ENCODE measurements at places on chromosomes 3 and 15.

DNA sequence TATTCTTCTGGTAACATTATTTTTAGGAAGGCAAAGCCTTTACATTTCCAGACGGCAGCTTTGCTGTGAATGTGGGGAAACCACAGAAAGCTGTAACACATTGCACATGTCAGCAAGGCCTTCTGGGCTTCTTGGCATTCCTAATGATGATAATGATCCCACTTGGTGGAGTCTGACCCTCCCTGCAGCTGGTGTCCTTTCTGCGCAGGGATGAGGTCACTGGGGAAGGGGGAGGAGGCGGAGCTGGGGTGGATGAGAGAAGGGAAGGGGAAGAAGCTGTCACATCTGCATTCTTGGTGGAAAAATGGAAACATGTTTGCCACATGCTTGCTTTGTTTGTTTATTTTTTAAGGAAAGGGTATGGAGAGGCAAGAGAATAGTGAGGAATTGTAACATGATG lies 68.6 kb downstream of the FILIP1L start:
- no peak for DNase-seq

DNA sequence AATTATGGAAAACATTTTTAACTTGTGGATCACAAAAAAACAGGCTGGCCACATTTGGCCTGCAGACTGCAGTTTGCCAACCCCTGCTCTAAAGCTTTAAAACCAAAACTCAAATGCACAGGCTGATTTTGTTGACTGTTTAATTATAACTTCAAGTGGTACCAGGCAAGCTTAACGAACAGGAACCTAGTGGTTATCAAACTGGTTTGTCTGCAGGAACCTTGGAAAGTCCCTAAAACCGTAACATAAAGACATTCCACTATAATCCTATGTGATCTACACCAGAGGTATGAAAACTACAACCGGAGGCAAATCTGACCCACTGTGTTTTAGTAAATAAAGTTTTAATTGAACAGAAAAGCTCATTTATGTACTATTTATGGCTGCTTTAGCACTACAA lies 52.4 kb downstream of the TBL1XR1 start:
- DNase-seq, result no peak

- DNase-seq, result no peak
Measured at GRCh38 chr3:98994128-98994762, 92.8 kb upstream of the DCBLD2 start.

GRCh38 chr3:186540221-186540834 lies 3.9 kb downstream of the CRYGS start:
- peak; percentile 74 for DNase-seq

DNA sequence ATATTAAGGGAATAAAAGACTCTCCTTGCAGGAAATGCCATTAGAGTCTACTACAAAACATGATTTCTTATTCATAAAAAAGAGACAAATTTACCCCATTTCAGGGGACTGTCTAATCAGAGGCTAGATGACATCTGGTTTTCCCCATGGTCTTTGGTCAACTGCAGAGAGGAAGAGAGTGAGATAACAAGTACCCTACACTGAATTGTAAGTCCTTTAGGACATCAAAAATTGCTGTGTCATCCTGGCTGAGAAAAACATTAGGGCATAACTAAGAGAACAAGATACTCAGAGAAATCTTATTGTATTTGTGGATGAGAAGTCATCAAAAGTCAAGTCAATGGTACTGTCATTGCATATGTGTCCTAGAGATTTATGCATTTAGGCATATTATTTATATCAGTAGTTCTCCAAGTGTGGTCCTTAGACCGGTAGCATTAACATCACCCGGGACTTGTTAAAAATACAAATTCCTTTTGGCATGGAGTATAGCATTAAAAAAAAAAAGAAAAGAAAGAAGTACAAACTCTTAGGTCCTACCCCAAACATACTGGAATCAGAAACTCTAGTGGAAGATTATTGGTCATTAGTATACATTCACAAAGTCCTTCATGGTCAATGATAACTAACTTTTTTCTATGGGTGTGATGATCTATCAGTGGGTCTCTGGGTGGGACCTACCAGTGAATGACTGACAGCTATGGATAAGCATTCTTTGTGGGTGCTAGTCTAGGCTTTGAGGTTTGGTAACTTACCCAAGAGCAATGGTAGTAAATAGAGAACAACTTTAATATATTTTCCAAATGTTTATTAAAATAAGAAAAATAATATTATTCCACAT lies 29.0 kb upstream of the TBC1D5 start:
- DNase-seq, result no peak

DNA sequence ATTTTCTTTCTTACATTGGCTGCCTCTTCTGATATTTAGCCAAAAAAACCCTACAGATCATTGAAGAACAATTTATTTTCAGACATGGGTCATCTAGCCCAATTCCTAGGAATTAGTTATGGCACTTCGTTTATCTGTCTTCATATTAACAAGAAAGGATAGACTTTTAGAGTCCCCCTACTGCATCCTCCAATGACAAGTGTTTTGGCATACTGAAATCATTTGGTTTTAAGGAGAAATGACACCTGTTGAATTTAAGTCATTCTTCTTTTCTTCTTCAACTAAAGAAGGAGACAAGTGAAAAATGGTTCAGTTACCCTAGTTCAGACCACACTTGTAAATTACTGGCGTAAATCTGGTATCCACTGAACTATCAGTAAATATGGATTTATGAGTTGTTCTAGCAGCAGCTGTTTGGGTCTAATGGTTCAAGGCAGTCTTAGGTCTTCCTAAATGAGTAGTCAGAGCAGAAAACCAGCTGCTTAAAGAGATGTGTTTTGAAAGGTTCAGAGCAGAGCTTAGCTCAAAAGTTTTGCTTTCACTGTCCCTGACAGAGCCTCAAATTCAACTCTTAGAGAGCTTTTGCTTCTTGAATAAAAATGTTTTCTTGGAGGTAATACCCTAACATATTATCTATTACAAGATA lies 5.6 kb downstream of the VGLL3 start:
- no peak for DNase-seq

- no peak for DNase-seq
Measured at GRCh38 chr3:119809249-119810017, 27.5 kb downstream of the NR1I2 start.

DNA sequence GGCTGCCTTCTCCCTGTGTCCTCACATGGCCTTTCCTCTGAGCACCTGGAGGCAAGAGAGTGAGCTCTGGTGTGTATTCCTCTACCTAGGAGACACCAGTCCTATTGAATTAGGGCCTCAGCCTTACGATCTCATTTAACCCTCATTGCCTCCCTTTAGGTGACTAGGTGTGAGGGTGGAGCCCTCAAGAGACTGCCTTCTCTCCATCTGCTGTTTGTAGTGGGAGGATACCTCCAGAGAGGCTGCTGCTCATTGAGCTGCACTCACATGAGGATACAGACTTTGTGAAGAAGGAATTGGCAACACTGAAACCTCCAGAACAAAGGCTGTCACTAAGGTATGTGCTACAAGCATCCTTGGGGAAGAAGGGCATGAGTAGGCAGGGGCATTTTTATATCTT lies at the start of gene CCR8:
Gene CCR8 (plus strand): TSS at position 217 of the 400 bp plus-strand sequence. CDS start 2,623 bp downstream, outside the sequence.
- DNase-seq, result no peak

GRCh38 chr3:122952520-122952919 lies 75.0 kb downstream of the SEMA5B start:
- DNase-seq, result no peak

GRCh38 chr3:95184038-95184437 lies 1121.2 kb downstream of the NSUN3 start:
- DNase-seq, result no peak

- no peak for DNase-seq
Measured at GRCh38 chr3:156802821-156803606, 23.1 kb upstream of the LEKR1 start.

- no peak for DNase-seq
Measured at GRCh38 chr3:166879661-166880060, 500.4 kb downstream of the ZBBX start.

DNA sequence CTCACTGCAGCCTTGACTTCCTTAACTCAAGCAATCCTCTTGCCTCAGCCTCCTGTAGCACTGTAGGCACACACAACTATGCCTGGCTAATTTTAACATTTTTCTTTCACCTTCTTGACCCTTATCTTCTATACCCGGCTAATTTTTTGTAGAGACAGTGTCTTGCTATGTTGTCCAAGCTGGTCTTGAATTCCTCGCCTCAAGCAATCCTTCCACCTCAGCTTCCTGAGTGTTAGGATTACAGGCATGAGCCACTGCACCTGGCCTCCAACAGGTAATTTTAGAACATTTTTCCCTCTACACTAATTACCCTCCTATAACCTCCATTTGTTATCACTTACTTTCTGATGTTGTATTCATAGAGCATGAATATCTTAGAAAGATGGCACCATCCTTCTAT lies 60.3 kb downstream of the SPG11 start:
- DNase-seq, result no peak

DNA sequence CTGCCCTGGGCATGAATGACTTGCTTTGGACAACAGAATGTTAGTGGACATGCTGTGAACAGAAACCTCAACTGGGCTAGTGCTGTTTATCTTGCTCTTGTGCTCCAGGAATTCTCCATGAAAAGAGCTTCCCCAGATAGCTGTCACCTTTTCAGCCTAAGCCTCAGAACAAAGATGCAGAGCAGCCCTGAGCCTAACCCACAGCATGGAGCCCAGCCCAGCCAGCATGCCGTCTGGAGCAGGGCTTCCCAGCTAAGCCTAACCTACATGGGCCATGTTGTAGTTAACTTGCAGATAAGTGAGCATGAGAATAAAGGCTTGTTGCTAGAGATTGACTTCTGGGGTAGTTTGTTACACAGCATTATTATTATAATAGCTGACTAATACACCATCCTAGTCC lies 48.9 kb downstream of the SCN5A start:
- no peak for DNase-seq

DNA sequence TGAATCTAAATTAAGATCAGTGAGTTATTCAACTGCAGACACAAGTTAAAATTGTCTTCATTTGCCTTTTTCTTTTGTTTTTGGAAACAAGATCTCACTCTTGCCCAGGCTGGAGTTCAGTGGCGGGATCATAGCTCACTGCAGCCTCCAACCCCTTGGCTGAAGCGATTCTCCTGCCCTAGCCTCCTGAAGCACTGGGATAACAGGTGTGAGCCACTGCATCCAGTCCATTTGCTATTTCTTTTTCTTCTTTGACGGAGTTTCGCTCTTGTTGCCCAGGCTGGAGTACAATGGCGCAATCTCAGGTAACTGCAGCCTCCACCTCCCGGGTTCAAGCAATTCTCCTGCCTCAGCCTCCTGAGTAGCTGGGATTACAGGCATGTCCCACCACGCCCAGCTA lies 10.3 kb downstream of the RNF168 start:
- DNase-seq, result no peak

DNA sequence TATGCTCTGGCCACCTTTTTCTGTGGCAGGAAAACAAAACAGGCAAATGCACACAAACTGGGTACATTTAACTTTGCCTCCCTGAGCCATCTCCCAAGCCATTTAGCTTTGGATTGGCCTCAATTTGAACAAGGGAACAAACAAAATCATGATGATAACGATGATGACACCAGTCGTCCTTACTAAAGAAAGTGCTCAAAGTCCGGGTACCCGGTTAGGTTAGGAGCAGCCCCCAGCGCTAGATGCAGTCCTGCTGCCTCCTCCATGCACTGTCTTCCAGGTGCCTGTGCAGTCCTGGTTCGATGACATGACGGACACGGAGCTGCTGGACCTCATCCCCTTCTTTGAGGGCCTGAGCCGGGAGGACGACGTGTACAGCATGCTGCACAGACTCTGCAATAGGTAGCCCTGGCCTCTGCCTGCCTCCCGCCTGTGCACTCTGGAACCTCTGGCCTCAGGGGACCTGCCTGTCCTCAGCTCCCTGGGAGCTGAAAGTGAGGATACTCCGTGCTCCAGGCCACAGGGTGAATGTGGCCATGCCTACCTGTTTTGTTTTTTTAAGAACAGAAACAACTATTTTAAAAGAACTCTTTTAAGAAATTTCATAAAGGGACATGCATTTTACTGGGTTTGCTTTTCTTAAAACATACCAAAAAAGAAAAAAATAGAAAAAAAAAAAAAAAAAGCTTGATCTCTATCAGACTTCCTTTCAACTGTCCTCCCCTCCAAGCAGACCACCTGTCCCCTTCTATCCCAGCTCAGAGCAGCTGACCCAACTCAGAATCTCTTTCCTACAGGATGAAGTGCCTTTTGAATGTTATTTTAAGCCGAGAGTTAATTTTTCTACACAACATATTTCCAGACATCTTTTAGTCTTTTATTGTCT lies 9.9 kb upstream of the VILL start:
- no peak for DNase-seq

DNA sequence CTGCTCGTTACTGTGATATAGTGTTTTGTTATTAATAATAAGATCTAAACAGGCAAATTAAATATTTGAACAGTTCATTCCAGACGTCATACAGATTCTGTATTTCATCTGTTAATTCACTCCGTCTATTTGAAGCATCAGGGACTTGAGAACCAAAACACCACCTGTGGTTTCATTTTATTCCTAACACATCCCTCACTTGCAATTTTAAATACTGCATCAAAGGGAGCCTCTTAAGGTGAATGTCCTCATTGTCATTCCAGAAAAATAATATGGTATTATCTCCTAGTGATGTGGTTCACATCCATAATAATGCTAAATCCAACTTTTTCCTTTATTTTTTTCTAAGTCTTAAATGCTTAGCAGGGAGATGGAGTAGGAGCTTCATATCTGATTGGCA lies 1390.9 kb upstream of the CADM2 start:
- no peak for DNase-seq

DNA sequence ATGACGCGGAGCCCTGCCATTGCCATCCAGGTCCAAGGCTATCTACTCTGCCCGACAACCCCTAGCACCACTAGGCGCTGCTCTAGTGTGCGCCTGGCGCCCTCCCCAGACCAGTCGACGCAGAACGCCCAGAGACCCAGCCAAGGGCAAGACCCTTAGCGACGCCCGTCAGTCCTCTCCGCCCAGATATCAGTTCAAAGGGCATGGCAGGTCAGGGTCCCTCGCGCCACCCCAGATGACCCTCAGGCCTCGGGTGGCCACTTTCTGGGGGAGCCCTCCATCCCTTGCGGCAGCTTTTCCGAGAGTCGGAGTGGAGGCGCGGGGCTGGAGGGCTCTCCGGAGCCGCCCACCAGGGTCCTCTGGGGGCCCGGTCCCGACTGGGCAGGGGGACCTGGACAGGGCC lies 371 bp upstream of the CLSTN2 start:
- no peak for DNase-seq

Data from stimulated activated CD4-positive, alpha-beta T cell treated with anti-CD3 and anti-CD28 coated beads, Interleukin-1b, Interleukin-23, amount 100 ng/mL, for 24 hours (primary cell).